ENCODE measurements at places on chromosomes 7 and 10. TPM values are rescaled to one million over a fixed set of nuclear protein-coding genes. Genes with fewer than 3 reads are reported as not detected.

Gene ZCCHC24
- 1.3 TPM for total RNA-seq

Gene H2AZ2
- total RNA-seq: 115 TPM

Gene PLA2G12B
- total RNA-seq: not detected

Gene CALHM1
- 0.40 TPM for total RNA-seq

Gene IMPDH1
- 42.3 TPM for total RNA-seq

Gene C1GALT1
- total RNA-seq: 42.1 TPM

Gene TMEM106B
- 22.1 TPM for total RNA-seq

Gene CPVL
- total RNA-seq: not detected

Gene SUFU
- total RNA-seq: 5.7 TPM

Gene TMEM176B
- 0.47 TPM for total RNA-seq

Gene PRR15
- total RNA-seq: not detected

Gene TMEM229A
- total RNA-seq: not detected

Gene SFTPA2
- total RNA-seq: not detected

Gene CDK1
- total RNA-seq: 1.5 TPM

Gene CCDC172
- total RNA-seq: not detected

Gene PNLIP
- not detected for total RNA-seq

Gene OR2A42
- not detected for total RNA-seq

Gene C10orf53
- not detected for total RNA-seq

Gene PEX1
- total RNA-seq: 21.8 TPM
